ENCODE measurements at places on chromosomes 5 and 9.

GRCh38 chr9:12766357-12766756 lies 8.5 kb upstream of the LURAP1L start:
- H3K27me3 ChIP-seq, result no peaks in the 10 kb centered on the region
- H3K4me1 ChIP-seq, result no peaks in the 10 kb centered on the region
- H3K27ac ChIP-seq, result no peak overlapping the region
- no peaks in the 10 kb centered on the region for H3K36me3 ChIP-seq
- H3K4me3 ChIP-seq, result no peak overlapping the region
- DNase-seq, result no peak

GRCh38 chr5:75265731-75266130 lies 29.1 kb upstream of the ANKRD31 start:
- DNase-seq, result no peak
- no peaks in the 10 kb centered on the region for H3K36me3 ChIP-seq
- H3K27ac ChIP-seq, result no peak overlapping the region
- no peak overlapping the region for H3K4me3 ChIP-seq
- no peaks in the 10 kb centered on the region for H3K4me1 ChIP-seq

DNA sequence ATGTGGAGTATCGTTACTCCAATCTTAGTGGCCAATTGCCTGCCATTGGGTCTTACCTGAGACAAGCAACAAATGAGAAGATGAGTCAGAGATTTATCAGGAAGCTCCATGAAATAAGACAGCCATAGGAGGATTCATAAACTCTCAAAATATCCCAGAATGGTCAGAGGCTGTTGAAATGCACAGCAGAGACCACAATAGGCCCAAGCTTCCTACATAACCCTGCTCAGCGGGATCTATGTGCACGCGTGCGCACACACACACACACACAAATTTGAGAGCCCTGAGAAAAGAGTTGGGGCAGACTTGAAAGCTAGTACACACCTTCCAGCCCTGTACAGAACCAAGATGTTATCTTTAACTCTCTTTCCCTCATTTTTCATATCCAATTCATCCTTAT lies 9.8 kb downstream of the UIMC1 start:
- DNase-seq, result no peak
- H3K27me3 ChIP-seq, result no peaks in the 10 kb centered on the region
- H3K27ac ChIP-seq, result no peak overlapping the region
- no peak overlapping the region for H3K4me3 ChIP-seq
- H3K4me1 ChIP-seq, result peaks cover 26% of the 10 kb centered on the region

DNA sequence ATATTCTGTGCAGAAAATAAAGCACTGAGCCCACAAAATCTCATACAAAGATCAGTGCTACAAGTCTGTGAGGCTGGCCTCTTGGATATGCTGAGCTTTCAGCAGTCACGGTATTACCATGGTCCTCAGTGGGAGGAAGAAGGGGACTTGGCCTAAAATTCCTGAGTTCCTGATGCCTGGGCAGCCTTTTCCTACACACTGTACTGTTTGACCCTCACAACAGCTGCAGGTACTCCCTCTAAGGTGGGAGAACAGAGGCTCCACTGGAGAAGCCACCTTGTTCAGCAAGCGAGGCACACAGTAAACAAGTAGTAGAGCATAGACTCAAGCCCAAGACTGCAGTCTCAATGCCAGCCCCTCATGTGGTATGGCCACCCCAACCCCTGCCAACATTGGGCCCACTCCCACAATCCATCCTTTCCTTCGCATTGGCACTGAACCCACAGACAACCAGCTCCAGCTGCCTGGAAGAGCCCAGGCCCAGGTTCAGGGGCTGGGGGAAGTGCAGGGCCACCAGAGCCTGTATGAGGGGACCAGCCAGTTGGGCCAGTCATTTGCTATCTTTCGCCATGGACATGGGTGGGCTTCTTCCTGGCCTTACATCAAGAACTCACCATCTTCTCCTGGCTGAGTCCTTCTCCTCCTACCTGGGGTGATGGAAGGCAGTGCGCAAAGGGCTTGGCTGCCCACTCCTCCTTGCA lies 14.3 kb downstream of the ACSL6 start:
- no peak overlapping the region for H3K4me3 ChIP-seq
- H3K27ac ChIP-seq, result no peak overlapping the region
- no peak for DNase-seq
- peaks cover 2% of the 10 kb centered on the region for H3K36me3 ChIP-seq

GRCh38 chr5:178467568-178468195 lies 122.5 kb downstream of the COL23A1 start:
- DNase-seq, result no peak
- H3K27me3 ChIP-seq, result no peaks in the 10 kb centered on the region
- no peaks in the 10 kb centered on the region for H3K4me1 ChIP-seq
- no peaks in the 10 kb centered on the region for H3K36me3 ChIP-seq
- no peak overlapping the region for H3K27ac ChIP-seq

DNA sequence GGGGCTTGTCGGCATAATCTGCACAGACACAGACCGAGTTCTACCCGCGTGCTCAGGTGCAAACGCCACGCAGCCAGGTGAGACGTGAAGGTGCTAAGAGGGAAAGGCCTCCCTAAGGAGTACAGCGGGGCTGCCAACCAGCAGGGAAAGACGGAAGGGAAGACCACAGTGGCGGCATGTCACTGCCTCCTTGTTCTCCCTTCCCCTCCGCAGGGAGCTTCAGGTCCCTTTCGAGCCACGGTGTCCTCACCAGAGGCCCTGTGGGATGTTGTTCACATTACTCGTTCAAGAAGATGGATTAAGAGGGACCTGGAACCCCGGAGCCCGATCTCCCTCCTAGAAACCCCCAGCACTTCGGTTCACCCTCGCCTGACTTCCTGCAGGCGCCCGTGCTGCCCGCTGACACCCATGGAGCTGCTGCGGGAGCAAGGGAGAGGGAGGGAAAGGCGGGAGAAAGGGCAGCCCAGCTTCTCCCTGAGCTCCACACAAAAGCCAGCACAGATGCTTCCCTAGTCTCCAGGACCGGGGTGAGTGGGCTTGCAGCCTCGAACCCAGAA lies 686 bp downstream of the BRD9 start:
- H3K4me3 ChIP-seq, result peak overlapping the region; percentile 90
- no peaks in the 10 kb centered on the region for H3K27me3 ChIP-seq
- H3K27ac ChIP-seq, result peak overlapping the region; percentile 93
- H3K36me3 ChIP-seq, result peaks cover 76% of the 10 kb centered on the region

DNA sequence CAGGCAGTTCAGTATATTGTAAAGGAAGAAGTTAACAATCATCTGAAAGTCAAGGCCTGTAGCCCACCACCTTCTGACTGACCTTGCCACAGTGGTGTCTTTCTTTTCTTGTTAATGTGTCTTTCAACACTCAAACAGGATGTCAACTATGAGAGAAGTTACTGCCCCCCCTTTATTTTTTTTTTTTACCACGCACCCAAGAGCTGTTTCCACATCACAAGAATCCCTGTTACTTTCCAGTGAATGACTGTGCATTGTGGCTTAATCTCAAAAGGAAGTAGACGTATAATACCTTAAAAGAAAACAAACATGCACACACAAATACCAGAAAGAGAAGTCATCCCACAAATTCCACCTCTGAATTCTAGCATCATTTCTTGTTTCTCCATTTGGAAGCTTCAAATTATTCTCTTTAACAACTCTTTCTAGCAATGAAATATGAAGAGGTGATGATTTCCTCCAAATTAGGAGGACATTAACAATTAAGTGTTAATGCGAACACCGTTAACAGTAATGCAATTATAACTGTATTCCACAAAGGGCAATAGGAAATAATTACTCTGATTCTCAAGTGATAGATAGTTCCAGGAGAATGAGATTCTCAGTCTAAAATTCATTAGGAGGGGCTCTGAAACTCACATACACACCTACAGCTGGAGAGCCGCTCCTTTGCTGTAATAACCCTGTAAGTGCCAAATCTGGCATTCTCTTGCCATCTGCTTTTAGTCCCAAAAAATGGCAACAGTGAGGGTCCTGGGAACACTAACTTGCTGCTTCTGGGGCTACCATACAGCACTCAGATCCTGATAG lies 201.0 kb downstream of the EFNA5 start:
- no peak overlapping the region for H3K27ac ChIP-seq
- H3K36me3 ChIP-seq, result no peaks in the 10 kb centered on the region
- H3K4me3 ChIP-seq, result no peak overlapping the region
- H3K4me1 ChIP-seq, result peaks cover 4% of the 10 kb centered on the region

DNA sequence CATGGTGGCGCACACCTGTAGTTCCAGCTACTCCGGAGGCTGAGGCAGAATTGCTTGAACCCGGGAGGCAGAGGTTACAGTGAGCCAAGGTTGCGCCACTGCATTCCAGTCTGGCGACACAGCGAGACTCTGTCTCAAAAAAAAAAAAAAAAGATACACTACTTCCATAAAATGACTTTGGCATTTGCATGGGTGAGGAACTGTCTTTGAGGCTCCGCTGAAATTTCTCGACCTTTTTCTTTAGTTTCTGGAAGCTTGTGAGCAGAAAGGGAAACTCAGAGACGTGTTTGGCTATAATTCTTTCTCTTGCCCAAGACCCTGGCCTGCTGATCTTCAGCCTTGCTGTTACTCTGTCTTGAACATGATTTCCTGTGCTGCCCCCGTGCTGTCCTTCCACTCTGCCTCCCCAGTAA lies 37.3 kb downstream of the SPIN1 start:
- peaks cover 33% of the 10 kb centered on the region for H3K36me3 ChIP-seq
- no peak overlapping the region for H3K4me3 ChIP-seq
- DNase-seq, result no peak
- H3K27me3 ChIP-seq, result no peaks in the 10 kb centered on the region
- peaks cover 2% of the 10 kb centered on the region for H3K4me1 ChIP-seq

- peak; percentile 69 for DNase-seq
- peak overlapping the region; percentile 95 for H3K4me3 ChIP-seq
- no peaks in the 10 kb centered on the region for H3K27me3 ChIP-seq
- peaks cover 45% of the 10 kb centered on the region for H3K4me1 ChIP-seq
- peak overlapping the region; percentile 99 for H3K27ac ChIP-seq
- H3K36me3 ChIP-seq, result peaks cover 7% of the 10 kb centered on the region
These were observed 592 bp downstream of the UBAP2 start for GRCh38 chr9:34047864-34048726.

GRCh38 chr5:23169660-23170416 lies 316.7 kb upstream of the CDH12 start:
- no peak for DNase-seq
- H3K36me3 ChIP-seq, result no peaks in the 10 kb centered on the region
- no peaks in the 10 kb centered on the region for H3K4me1 ChIP-seq
- H3K27me3 ChIP-seq, result no peaks in the 10 kb centered on the region
- H3K4me3 ChIP-seq, result no peak overlapping the region
- no peak overlapping the region for H3K27ac ChIP-seq

DNA sequence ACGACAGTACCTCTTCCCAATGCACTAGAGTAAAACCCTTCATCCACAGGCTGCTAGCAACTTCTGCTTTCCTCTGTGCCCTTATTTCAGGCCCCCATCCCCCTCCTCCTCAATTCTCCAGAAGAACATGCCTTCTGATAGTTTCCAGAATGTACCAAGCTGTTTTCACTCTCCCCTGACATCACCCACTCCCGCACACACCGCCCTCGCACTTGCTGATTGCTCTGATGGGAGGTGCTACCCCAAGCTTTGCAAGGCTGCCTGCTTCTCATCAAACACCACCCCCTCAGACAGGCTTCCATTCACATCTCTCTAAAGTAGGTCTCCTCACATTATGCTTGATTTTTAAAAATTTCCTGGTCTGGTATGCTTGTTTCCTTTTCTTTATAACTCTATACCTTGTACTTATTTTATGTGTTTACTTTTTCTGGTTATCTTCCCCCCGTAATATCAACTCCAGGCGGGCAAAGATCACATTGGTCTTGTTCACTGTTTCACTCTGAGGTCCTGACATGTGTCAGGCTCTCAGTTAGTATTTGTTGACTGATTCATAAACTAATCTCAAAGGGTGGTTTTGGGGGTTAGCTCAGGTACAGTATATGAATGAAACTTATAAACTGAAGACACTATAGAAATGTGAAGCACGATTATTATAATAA lies 91.0 kb upstream of the C9orf72 start:
- no peaks in the 10 kb centered on the region for H3K4me1 ChIP-seq
- H3K27me3 ChIP-seq, result peaks cover 6% of the 10 kb centered on the region
- no peak overlapping the region for H3K4me3 ChIP-seq
- no peaks in the 10 kb centered on the region for H3K36me3 ChIP-seq

DNA sequence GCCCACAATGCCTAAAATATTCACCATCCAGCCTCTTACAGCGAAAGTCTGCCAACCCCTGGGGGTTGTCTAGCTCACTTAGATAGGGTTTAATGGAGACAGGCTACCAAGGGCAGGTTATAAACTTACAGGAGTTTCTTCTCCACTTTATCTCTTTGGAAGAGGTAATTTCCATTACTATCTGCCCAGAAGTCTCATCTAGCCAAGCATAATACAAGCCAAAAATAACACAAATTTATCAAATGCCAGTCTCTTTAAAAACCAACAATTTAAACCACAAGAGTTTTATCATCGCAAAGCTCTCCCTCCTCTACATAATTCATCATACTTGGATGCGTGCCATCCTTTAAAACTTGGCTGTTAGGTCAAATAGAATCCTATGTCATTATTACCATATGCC lies 6.2 kb downstream of the RBM22 start:
- no peaks in the 10 kb centered on the region for H3K4me1 ChIP-seq
- DNase-seq, result no peak
- no peak overlapping the region for H3K27ac ChIP-seq

GRCh38 chr5:134524826-134525682 lies at the start of gene JADE2:
TSS of gene JADE2 (plus strand) at chr5:134525670. CDS start at chr5:134535858, 10,188 bp downstream.
- DNase-seq, result peak; percentile 80
- peak within 1 kb of the TSS; percentile 98 for H3K27ac ChIP-seq
- H3K4me3 ChIP-seq, result peak within 1 kb of the TSS; percentile 88
- peaks cover 15% of the 10 kb centered on the region for H3K27me3 ChIP-seq
- H3K36me3 ChIP-seq, result peaks cover 5% of the 10 kb centered on the region
- peaks cover 31% of the 10 kb centered on the region for H3K4me1 ChIP-seq

DNA sequence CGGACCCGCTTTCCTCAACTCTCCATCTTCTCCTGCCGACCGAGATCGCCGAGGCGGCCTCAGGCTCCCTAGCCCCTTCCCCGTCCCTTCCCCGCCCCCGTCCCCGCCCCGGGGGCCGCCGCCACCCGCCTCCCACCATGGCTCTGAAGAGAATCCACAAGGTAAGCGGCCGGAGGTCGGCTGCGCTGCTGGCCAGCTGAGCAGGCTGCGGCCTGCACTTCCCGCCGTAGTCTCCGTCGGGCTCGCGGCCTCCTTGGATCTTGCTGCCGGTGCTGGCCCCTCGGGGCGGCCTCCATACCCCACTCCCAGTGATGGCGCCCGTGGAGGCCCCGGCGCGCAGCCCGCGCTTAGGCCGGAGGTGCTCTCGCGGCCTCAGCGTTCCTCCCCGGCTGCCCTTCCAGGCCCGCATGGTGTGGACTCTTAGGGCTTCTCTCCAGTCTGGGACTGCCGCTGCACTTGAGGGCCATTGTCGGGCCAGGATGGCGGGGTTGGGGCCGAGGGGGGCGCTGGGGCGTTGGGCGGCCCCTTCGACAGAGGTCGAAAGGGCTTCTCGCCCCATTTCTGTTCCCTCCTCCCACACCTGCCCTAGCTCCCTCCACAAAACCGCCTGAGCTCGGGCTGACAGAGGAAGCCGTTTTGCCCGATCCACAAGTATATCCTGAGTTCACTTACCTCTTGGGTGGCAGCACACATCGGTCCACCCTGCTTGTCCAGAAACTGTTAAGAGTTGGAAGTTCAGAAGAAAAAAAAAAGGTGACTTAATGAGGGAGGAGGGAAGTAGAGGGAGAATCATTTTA lies 714 bp downstream of the UBE2D2 start:
- H3K36me3 ChIP-seq, result peaks cover 32% of the 10 kb centered on the region
- H3K4me1 ChIP-seq, result peaks cover 44% of the 10 kb centered on the region
- peak; percentile 60 for DNase-seq

- no peaks in the 10 kb centered on the region for H3K27me3 ChIP-seq
- no peak for DNase-seq
- peaks cover 72% of the 10 kb centered on the region for H3K36me3 ChIP-seq
- peak overlapping the region; percentile 63 for H3K4me3 ChIP-seq
- H3K4me1 ChIP-seq, result peaks cover 61% of the 10 kb centered on the region
These were observed 4.2 kb downstream of the DNAJA1 start for GRCh38 chr9:33029231-33029786.

Data from activated CD8-positive, alpha-beta T cell treated with anti-CD3 and anti-CD28 coated beads, Interleukin-2, amount 10 ng/mL, durations not matched to agents 7 days and 5 days (primary cell).